Peyer's patch (tissue), 4 donors: ENCODE measurements at places on chromosomes 5 and 9.

- no peaks in the 10 kb centered on the region for H3K27me3 ChIP-seq
- H3K27ac ChIP-seq: no peak overlapping the region
- H3K4me1 ChIP-seq: no peaks in the 10 kb centered on the region
- no peak overlapping the region for H3K4me3 ChIP-seq
- no peaks in the 10 kb centered on the region for H3K36me3 ChIP-seq
These were observed 178.7 kb downstream of the PLK2 start for GRCh38 chr5:58281189-58281588.

DNA sequence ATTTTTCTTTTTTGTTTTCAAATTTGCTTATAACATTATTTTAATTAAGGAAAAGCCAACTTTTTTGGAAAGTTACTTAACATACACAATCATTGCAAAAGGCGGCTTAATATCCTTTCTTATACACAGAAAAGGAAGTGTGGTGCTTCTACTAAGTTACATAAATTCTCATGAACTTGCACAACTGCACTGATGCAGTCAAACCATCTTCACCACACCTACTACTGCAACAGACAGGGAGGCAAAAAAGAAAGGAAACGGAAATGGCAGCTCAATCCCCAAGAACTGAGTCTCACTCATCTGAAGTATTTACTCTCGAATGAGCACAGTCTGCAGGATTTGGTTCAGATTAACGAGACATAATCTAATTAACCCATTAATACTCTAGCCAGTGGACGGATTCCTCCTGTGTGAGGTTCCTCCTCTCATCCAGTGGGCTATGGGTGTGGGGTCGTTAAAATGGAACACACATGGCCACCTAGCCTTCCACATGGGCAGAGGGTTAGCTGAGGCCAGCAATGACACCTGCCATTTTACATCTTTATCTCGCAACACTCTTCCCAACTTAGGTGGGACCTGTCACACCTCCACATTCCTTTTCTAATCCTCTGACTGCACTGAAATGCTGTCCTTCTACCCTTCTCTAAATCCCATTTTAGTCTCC, 30.0 kb downstream of the GOLM1 start:
- no peak overlapping the region for H3K27ac ChIP-seq
- no peak for DNase-seq
- no peak overlapping the region for H3K4me3 ChIP-seq
- no peaks in the 10 kb centered on the region for H3K4me1 ChIP-seq
- no peaks in the 10 kb centered on the region for H3K36me3 ChIP-seq

DNA sequence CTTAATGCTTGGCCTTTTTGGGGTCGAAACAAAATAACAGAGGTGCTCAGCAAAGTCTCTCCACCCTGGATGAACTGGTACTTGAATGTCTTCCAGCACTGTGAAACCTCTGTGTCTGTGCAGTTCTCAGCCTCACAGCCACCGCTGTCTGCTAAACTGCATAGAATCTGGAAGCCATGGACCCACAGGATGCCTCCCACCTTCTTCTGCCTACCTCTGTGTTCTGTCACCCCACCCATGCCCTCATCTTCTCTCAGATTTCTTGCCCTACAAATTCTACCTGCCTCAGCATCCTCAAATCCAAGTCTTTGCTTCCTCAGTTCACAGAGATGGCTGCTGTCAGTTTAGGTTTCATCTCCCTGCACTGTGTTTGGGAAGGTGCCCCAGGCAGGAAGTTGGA, 35.6 kb downstream of the EXOSC2 start:
- no peaks in the 10 kb centered on the region for H3K27me3 ChIP-seq
- no peak overlapping the region for H3K4me3 ChIP-seq
- no peak overlapping the region for H3K27ac ChIP-seq
- H3K36me3 ChIP-seq: no peaks in the 10 kb centered on the region
- no peaks in the 10 kb centered on the region for H3K4me1 ChIP-seq

- H3K4me1 ChIP-seq: no peaks in the 10 kb centered on the region
- H3K27me3 ChIP-seq: no peaks in the 10 kb centered on the region
- DNase-seq: no peak
- H3K4me3 ChIP-seq: peak overlapping the region; percentile 83
- H3K27ac ChIP-seq: peak overlapping the region; percentile 69
- no peaks in the 10 kb centered on the region for H3K36me3 ChIP-seq
These were observed 566 bp upstream of the CEP78 start for GRCh38 chr9:78235256-78235761.

DNA sequence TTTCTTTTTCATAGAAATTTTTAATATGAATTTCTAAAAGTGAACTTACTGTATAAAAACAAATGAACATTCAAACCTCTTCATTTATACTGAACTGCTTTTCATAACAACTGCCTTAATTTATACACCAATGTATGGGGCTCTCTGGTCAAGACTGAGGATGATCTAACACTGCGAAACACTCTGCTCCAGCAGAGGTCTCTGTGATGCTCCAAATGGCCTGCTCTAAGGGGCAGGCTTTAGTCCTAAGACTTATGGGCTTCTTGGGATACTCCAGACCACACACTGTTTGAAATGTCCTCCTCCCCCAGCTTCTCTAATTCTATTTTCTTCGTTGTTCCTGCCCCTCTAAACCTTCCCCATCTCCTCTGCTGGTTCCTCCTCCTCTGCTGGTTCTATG, 58.5 kb downstream of the LIFR start:
- H3K27me3 ChIP-seq: no peaks in the 10 kb centered on the region
- H3K36me3 ChIP-seq: no peaks in the 10 kb centered on the region

- H3K4me3 ChIP-seq: no peak overlapping the region
- H3K27ac ChIP-seq: peak overlapping the region; percentile 65
- H3K4me1 ChIP-seq: peaks cover 6% of the 10 kb centered on the region
- H3K36me3 ChIP-seq: no peaks in the 10 kb centered on the region
These were observed 21.6 kb downstream of the LNPEP start for GRCh38 chr5:96957254-96958049.

- peak; percentile 69 for DNase-seq
- H3K4me3 ChIP-seq: peak overlapping the region; percentile 88
- H3K27me3 ChIP-seq: no peaks in the 10 kb centered on the region
These were observed 44.1 kb upstream of the STXBP1 start for GRCh38 chr9:127567730-127568617.

- H3K27ac ChIP-seq: no peak overlapping the region
- H3K4me1 ChIP-seq: no peaks in the 10 kb centered on the region
- no peaks in the 10 kb centered on the region for H3K36me3 ChIP-seq
- H3K4me3 ChIP-seq: no peak overlapping the region
These were observed 299.4 kb upstream of the RASA1 start for GRCh38 chr5:86968301-86968753.

DNA sequence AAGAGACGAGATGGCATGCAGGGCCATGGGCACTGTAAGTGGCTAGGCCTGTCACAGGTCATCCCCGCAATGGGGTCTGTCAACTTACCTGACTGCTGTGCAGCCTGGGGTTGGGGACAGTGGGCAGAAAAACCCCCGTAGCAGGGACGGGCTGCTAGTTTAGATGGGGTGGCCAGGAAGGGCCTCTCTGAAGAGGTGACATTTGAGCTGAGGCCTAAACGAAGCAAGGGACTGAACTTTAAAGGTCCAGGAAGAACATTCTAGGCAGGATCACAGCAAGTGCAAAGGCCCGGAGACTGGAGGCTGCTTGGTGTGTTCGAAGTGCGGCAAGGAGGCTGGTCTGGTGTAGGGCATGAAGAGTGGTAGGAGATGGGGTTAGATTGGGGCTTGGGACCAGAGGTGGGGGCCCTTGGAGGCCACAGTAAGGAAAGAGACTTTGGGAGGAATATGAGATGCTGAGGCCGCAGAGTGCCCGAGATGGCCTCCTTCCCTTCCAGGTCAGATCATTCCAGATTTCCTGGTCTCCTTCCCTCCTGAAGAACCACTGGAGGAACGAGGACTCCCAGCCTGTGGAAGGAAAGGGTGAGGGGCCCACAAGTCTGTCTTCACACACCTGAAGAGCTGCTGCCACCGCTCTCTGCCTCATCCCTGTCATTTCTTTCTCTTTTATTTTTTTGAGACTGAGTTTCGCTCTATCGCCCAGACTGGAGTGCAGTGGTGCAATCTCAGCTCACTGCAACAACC, 37.9 kb upstream of the SH3PXD2B start:
- no peaks in the 10 kb centered on the region for H3K36me3 ChIP-seq
- H3K4me1 ChIP-seq: no peaks in the 10 kb centered on the region
- H3K27ac ChIP-seq: no peak overlapping the region
- H3K27me3 ChIP-seq: no peaks in the 10 kb centered on the region
- no peak overlapping the region for H3K4me3 ChIP-seq
- DNase-seq: no peak
